T-helper 17 cell (primary cell): ENCODE measurements at places on chromosomes 11 and 22.

DNA sequence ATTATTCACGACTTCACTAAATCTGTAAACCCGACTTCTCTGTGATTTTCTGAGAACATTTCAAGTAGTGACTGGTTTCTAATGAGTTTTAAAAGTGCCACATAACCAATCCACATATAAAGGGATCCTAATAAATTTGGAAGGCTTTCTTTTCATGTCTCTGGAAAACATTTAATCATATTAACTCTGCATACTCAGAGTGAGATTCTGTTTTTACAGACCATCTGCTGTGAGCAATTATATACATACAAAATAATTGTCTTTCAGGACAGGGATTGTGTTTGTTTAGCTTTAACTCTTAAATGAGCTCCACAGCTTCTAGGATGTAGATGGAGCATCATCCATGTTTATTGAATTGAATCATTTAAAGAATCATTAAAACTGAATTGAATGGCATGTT is 65.1 kb downstream of the PRMT3 start:
- no peaks in the 10 kb centered on the region for H3K27me3 ChIP-seq
- peaks cover 5% of the 10 kb centered on the region for H3K36me3 ChIP-seq
- no peak overlapping the region for H3K27ac ChIP-seq
- DNase-seq, result no peak
- H3K4me3 ChIP-seq, result no peak overlapping the region
- H3K4me1 ChIP-seq, result peaks cover 6% of the 10 kb centered on the region

GRCh38 chr11:76162336-76163288 is 43.7 kb downstream of the WNT11 start:
- no peaks in the 10 kb centered on the region for H3K4me1 ChIP-seq
- no peaks in the 10 kb centered on the region for H3K36me3 ChIP-seq
- no peak for DNase-seq
- peaks cover 11% of the 10 kb centered on the region for H3K27me3 ChIP-seq

GRCh38 chr11:41267451-41267850 is 192.0 kb downstream of the LRRC4C start:
- DNase-seq, result no peak
- no peak overlapping the region for H3K4me3 ChIP-seq
- H3K4me1 ChIP-seq, result no peaks in the 10 kb centered on the region
- H3K27ac ChIP-seq, result no peak overlapping the region
- H3K36me3 ChIP-seq, result no peaks in the 10 kb centered on the region

DNA sequence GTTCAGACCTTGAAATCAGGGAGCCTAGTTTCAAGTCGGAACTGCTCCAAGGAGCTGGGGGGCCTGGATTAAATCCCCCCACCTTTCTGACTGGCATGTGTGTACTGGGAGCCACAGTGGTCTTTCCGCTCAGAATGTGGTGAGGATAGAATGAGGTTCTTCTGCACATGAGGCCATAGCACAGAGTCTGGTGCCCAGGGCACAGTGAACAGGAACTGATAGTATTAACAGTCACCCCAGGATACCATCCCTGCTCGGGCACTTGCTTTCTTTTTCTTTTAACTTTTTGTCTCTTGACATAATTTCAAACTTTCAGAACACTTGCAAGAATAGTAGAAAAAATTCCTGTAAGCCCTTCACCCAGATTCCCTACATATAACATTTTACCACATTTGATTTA is 28.8 kb downstream of the LMO1 start:
- H3K4me1 ChIP-seq, result peaks cover 12% of the 10 kb centered on the region
- H3K27me3 ChIP-seq, result peaks cover 6% of the 10 kb centered on the region
- no peaks in the 10 kb centered on the region for H3K36me3 ChIP-seq

GRCh38 chr11:61068581-61068980 is 33.7 kb upstream of the CD5 start:
- H3K27ac ChIP-seq, result peak overlapping the region; percentile 98
- DNase-seq, result no peak
- H3K36me3 ChIP-seq, result no peaks in the 10 kb centered on the region
- peaks cover 56% of the 10 kb centered on the region for H3K4me1 ChIP-seq

GRCh38 chr11:126305699-126306098 is 1.8 kb downstream of the DCPS start:
- H3K4me1 ChIP-seq, result peaks cover 26% of the 10 kb centered on the region
- peak overlapping the region; percentile 96 for H3K27ac ChIP-seq
- DNase-seq, result no peak

DNA sequence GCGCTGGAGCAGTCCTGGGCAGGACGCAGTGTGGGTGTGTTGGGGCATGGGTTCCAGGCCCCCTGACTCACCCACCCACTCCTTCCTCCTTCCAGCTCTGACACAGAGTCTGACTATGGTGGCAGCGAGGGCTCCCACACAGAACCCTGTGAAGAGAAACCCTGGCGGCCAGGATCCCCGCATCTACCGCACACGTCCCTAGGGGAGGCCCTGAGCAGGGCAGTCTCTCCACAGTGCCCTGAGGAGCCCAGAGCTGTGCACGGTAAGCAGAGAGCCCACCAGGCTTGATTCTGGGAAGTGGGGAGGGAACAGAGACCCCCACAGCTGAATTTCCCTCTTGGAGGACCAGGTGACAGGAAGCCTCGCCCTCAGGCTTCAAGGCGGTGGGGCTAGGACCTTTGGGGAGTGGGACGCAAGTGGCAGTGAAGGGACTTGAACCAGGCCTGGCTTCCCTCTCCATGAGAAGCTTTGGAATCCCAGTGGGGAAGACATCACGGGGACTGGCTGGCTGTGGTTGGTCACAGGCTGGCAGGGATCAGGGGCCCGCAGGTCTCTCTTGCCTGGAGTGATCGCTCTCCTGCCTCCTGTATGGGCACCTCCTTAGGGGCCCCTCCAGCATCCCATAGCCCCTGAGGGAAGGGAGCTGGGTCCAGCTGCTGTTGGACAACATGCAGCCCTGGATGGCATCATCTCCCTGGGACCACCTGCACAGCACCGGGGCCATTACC is 96.4 kb upstream of the PARVA start:
- DNase-seq, result no peak
- peaks cover 6% of the 10 kb centered on the region for H3K4me1 ChIP-seq
- no peaks in the 10 kb centered on the region for H3K36me3 ChIP-seq
- no peaks in the 10 kb centered on the region for H3K27me3 ChIP-seq

DNA sequence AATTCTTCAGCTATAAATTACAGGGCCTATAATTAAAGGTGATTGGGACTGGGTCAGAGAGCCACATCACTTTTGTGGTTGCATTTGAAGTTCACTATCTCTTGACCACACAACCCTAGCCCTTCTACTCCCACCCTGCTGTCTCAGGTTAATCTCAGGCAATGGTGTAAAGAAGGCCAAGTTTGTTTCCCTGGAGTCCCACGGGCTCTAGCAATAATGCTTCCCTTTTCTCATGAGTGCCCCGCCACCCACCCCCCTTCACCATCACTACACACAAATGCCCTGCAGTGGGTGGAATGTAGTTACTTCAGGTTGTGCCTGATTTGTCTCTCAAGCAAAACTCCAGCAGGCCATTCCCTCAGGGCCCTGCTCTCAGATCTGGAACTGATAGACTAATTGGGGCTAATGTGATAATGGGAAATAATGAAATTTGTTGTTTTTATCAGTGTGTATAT is 1.8 kb upstream of the EHF start:
- no peaks in the 10 kb centered on the region for H3K36me3 ChIP-seq
- H3K4me3 ChIP-seq, result no peak overlapping the region
- H3K27ac ChIP-seq, result no peak overlapping the region
- H3K27me3 ChIP-seq, result peaks cover 31% of the 10 kb centered on the region
- peaks cover 5% of the 10 kb centered on the region for H3K4me1 ChIP-seq

DNA sequence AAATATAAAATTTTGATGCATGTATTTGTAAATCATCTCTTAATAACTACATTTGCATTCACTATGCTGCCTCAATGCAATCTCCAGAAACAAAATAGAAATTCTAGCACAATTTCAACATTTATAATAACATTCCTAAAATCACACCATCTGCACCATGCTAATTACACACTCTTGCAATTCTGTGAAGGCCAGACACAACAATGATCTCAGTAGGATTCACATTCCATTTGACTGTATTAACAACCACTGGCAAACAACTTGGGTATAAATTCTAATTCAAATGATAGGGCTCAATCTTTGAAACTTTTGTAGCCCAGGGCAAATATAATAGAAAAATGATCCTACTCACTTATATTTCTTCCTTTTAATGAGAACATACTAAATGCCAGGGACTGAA is 25.9 kb downstream of the RAB6A start:
- no peak overlapping the region for H3K4me3 ChIP-seq
- no peak overlapping the region for H3K27ac ChIP-seq
- no peak for DNase-seq
- peaks cover 14% of the 10 kb centered on the region for H3K4me1 ChIP-seq
- no peaks in the 10 kb centered on the region for H3K27me3 ChIP-seq

GRCh38 chr11:12259956-12260355 is 117.4 kb upstream of the PARVA start:
- no peaks in the 10 kb centered on the region for H3K27me3 ChIP-seq
- DNase-seq, result no peak
- H3K27ac ChIP-seq, result no peak overlapping the region
- H3K4me3 ChIP-seq, result no peak overlapping the region

GRCh38 chr11:46367244-46367915 is 14.1 kb upstream of the MDK start:
- peaks cover 25% of the 10 kb centered on the region for H3K4me1 ChIP-seq
- H3K4me3 ChIP-seq, result peak overlapping the region; percentile 53
- peak overlapping the region; percentile 67 for H3K27ac ChIP-seq
- no peaks in the 10 kb centered on the region for H3K27me3 ChIP-seq
- peak; percentile 65 for DNase-seq

- peaks cover 24% of the 10 kb centered on the region for H3K4me1 ChIP-seq
- H3K4me3 ChIP-seq, result no peak overlapping the region
- H3K27ac ChIP-seq, result peak overlapping the region; percentile 27
- no peak for DNase-seq
Measured at GRCh38 chr11:118117790-118118601, 31.2 kb upstream of the SMIM35 start.

GRCh38 chr11:82757660-82758357 is 24.1 kb upstream of the FAM181B start:
- H3K27ac ChIP-seq, result no peak overlapping the region
- H3K4me3 ChIP-seq, result no peak overlapping the region
- H3K4me1 ChIP-seq, result peaks cover 16% of the 10 kb centered on the region

DNA sequence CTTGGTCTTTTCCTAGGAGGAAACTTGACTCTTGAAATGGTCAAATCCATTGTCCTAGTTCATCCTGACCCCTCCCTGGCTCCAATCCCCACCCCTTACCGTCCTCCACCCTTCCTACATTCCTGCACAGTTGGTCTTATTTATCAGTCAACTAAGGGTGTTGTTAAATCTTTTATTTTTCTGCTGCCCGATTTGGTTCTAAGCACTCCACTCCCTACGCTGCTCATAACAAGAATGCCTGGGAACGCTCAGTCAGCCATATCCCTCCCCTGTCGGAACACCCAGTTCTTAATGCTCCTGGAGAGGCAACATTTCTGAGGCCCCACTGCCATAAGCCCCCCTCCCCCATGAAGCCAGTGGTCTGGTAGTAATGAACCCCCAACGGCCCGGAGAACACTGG is 9.7 kb downstream of the EHF start:
- peak overlapping the region; percentile 4 for H3K27ac ChIP-seq
- H3K4me3 ChIP-seq, result no peak overlapping the region
- H3K36me3 ChIP-seq, result peaks cover 2% of the 10 kb centered on the region
- DNase-seq, result no peak
- peaks cover 9% of the 10 kb centered on the region for H3K4me1 ChIP-seq

- peaks cover 3% of the 10 kb centered on the region for H3K4me1 ChIP-seq
- peaks cover 5% of the 10 kb centered on the region for H3K36me3 ChIP-seq
- H3K4me3 ChIP-seq, result no peak overlapping the region
- H3K27me3 ChIP-seq, result peaks cover 60% of the 10 kb centered on the region
- H3K27ac ChIP-seq, result no peak overlapping the region
Measured at GRCh38 chr11:22774716-22775115, 54.9 kb downstream of the SVIP start.

GRCh38 chr22:39115977-39116621 is 19.1 kb downstream of the APOBEC3H start:
- peak overlapping the region; percentile 91 for H3K27ac ChIP-seq
- no peak overlapping the region for H3K4me3 ChIP-seq
- H3K36me3 ChIP-seq, result no peaks in the 10 kb centered on the region
- no peak for DNase-seq

GRCh38 chr11:102177974-102178631 is 67.9 kb downstream of the YAP1 start:
- H3K36me3 ChIP-seq, result no peaks in the 10 kb centered on the region
- H3K4me3 ChIP-seq, result no peak overlapping the region
- no peak for DNase-seq
- no peak overlapping the region for H3K27ac ChIP-seq
- H3K4me1 ChIP-seq, result peaks cover 2% of the 10 kb centered on the region
- H3K27me3 ChIP-seq, result no peaks in the 10 kb centered on the region
